ENCODE measurements at places on chromosomes 16 and 17.

GRCh38 chr17:44831371-44831770 lies 1.3 kb upstream of the GJC1 start:
- no peak for DNase-seq

GRCh38 chr17:78831688-78832540 lies 8.7 kb downstream of the USP36 start:
- DNase-seq: no peak

- no peak for DNase-seq
These were observed 229.0 kb downstream of the SNX29 start for GRCh38 chr16:12205378-12206097.

DNA sequence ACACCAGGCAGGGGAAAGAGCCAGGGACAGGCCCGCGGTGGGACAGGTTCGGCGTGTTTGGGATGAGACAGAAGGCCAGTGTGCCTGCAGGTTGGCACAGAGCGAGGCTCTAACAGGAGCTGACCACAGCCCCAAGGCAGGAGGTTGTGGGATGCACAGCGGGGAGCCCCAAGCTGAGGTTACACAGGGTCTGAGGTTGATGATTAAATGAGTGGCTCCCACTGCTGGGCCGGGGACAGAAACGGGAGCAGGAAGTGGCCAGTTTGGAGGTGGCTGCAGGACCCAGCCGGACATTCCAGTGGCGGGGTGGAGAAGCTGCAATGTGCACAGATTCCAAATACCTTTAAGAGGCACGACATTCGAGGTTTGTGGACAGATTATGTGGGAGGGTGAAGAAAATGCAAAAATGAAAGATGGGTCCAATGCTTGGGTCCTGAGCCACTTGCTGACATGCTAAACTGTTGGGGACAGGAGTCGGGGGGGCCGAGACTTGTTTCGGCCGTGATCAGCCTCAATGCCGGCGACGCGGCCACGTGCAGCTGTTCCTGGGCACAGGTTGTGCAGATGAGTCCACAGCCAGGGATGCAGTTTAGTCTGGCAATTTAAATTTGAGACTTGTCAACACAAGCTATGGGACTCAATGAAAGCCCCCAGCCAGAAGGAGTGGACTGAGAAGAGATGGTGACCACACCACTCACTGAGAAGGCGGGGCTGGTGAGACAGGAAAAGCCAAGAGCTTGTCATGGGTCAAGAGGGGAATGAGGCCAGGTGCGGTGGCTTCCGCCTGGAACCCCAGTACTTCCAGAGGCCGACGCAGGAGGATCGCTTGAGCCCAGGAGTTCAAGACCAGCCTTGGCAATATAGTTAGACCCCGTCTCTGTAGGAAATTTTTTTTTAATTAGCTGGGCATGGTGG lies 8.7 kb downstream of the ENPP7 start:
- DNase-seq: no peak

GRCh38 chr16:8919089-8919933 lies 37.2 kb downstream of the LITAFD start:
- no peak for DNase-seq

GRCh38 chr17:74744714-74745547 lies 3.5 kb upstream of the NHERF1 start:
- peak; percentile 65 for DNase-seq

DNA sequence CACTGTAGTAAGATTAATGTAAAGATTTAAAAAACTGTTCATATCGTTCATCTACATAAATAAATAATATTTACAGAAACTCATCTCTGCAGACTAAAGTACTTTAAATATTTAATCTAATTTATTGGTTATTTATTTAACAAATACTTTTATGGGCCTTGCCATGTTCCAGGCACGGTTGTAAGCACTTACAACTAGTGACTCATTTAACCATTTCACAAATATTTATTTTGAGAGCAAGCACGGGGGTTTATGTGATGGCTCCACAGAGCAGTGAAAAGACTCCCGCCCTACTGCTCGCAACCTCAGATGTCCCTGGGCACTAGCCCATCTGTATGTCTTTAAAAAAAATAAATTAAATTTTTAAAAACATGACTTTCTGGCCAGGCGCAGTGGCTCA lies 575.9 kb downstream of the WWOX start:
- DNase-seq: no peak

DNA sequence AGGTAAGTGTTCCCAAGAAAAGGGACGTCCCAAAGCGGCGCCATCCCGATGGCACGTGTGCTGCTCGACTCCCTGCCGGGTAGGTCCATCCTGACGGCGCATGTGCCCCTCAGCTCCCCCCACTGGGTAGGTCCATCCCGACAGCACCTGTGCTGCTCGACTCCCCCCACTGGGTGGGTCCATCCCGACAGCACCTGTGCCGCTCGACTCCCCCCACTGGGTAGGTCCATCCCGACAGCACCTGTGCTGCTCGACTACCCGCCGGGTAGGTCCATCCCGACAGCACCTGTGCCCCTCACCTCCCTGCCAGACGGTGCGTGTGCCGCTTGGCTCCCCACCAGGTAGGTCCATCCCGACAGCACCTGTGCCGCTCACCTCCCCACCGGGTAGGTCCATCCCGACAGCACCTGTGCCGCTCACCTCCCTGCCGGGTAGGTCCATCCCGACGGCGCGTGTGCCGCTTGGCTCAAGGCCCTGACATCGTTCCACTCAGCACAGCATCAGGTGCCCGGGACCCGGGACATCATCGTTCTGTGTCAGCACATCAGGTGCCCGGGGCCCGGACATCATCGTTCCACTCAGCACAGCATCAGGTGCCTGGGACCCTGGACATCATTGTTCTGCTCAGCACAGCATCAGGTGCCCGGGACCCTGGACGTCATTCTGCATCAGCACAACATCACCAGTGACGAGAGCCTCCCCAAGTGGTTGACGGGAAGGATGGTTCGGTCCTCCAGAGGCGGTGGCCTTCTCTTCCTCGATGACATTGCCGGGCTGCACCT lies 5.7 kb upstream of the FN3K start:
- no peak for DNase-seq

- no peak for DNase-seq
These were observed 34.5 kb downstream of the TBC1D16 start for GRCh38 chr17:80000981-80001775.

DNA sequence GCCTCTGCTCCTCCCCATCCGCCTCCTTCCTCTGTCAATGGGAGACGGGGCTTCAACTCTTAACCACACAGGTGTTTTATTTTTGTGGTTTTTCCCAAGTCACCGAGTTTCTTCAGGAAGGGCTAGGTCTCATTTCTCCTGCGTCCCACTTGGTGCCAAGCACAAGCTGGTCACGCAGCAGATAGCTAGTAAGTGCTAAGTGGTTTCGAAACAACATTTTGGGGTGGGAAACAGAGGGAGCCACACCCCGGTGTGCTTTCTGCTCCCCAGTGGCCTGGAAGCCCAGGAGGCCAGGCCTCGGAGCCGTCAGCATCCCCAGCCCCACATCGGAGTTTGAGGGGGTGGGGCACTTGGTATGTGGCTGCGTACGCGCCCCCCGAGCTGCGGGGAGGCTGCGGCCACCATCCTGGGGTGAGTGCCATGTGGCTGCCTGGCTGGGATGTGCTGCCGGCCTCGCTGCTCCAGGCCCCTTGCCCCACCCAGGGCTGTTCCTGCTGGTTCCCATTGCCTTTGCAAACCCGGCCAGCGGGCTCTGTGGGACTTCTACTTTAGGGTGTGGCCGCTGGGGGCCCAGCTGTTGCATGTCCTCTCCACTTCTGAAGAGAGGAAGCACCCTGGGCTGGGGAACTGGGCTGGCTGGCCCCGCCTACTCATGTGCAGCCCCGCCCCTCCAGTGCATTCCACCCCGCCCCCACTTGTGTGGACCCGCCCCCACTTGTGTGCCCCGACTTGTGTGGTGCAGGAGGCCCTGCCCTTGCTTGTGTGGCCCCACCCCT lies 55.6 kb downstream of the BAIAP2 start:
- DNase-seq: no peak

GRCh38 chr16:77715145-77715544 lies 7.2 kb upstream of the NUDT7 start:
- DNase-seq: no peak

DNA sequence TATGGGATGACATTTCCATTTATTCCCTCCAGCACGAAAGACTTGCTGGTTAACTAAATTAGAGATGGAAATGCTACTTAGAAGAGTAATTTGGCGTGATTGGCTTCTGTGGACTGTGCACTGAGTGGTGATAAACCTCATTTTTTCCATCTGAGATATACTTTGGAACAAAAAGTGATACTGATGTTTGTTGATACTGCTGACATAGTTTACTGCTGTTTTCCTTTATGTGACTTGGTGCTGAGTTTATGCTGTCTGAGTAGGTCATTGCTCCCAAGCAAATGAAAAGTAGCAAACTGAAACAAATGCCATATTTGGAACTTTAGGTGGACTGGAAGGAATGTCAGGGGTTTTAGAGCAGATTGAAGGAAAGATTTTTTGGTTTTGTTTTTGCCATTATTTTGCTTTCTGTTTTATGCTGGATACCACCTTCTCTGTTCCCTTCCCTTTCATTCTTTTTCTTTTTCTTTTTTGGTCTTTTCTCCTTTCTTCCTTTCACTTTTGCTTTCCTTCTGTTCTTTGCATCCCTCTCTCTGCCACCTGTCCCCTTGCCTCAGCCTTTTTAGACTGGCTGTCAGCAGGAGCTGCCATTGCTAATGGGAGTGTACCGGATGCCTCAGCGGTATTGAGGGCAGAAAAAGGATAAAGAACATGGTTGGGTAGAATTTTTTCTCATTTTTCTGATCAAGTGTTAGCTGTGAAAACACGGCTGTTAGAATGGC lies 41.8 kb downstream of the NUP93 start:
- DNase-seq: no peak

GRCh38 chr17:69869667-69870066 lies 205.4 kb upstream of the KCNJ16 start:
- DNase-seq: no peak

DNA sequence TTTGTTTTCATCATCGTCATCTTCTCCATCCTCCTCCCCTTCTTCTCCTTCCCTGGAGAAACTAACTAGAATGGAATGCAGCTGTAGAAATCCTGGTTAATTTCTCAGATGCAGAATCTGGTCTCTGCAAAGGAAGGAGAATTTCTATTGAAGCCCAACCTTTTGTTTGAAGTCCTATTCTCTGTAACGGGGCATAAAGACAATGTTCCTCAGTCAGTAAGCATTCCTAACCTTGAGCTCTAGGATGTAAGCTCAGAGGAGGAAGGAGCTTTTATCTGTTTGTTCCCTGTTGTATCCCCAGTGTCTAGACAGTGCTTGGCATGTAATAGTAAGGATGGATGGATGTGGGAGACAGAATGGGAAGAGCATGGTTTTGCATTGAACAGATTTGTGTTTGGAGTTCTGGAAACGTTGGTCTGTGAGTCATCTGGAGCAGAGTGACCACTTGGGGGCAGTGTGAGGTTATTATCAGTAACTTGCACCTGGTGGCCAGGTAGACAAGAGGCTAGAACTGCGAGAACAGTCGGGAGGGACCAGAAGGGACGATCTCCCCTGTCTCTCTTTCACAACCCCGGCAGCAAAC lies 363.7 kb downstream of the SNX29 start:
- DNase-seq: no peak

DNA sequence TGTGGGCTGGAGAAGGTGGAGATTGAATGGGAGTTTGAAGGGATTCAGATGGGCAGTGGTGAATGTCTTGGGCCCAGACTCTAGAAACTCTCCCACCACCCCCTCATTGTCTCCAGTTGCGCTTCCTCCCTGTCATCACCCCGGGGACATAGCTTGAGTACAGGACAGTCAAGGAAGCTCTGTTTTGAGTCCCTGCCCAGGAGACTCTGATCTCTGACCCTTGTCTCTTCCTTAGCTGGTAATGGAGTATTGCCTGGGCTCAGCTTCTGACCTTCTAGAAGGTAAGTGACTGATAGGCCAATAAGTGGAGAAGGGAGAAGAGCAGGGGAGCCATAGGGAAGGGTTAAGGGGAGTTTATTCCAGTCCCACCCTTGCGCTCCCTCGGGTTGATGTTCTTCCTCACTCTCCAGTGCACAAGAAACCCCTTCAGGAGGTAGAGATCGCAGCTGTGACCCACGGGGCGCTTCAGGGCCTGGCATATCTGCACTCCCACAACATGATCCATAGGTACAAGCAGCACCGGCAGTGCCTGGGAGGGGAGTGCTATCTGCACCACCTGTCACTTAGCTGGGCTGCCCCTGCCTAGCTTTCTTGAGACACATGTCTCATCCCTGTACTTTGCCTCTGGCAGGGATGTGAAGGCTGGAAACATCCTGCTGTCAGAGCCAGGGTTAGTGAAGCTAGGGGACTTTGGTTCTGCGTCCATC lies 5.0 kb downstream of the TAOK2 start:
- no peak for DNase-seq

GRCh38 chr16:85461814-85462713 lies 151.1 kb upstream of the GSE1 start:
- peak; percentile 33 for DNase-seq

DNA sequence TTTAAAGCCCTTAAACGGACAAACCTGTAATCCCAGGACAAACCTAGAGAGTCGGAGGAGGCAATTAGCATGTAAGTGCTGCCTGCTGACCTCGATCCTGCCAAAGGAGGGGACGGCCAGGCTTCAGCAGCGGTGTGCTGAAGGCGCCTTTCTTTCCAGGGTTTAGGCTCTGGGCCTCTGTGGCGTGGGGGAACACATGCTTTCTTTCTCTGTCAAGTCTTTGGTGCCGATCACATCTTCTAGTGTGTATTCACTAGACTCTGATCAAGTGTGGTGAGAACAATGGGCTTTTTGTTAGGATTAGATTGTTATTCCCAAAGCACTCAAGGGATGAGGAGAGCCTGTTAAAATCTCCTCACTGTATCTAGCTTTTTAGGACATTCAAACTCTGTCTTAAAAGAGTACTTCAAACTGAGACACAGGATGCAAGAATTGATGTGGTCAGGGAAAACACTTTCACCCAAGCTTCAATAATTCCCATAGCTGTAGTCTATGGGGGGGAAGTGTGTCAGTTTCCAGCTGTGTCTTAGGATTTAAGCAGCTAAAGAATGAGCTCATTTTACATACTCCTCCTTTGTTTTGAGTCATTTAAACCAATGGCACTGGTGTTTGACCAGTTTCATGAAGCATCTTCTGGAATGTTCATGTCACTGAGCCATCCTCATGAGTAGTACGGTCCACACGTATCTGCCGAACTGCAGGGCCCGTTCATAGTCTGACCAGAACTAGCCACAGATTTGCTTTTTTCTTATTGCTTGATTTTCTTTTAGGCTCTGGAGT lies 51.2 kb downstream of the RPA1 start:
- DNase-seq: no peak

GRCh38 chr16:66699898-66700297 lies 3.4 kb upstream of the CMTM4 start:
- no peak for DNase-seq

- peak; percentile 9 for DNase-seq
These were observed 541 bp downstream of the ZNF18 start for GRCh38 chr17:11996722-11997146.

- peak; percentile 93 for DNase-seq
These were observed at the start of gene CFDP1 for GRCh38 chr16:75432828-75433731. CFDP1 (minus strand) TSS chr16:75433503; CDS start chr16:75433352, 151 bp downstream.

GRCh38 chr16:87255866-87256265 lies 61.3 kb downstream of the C16orf95 start:
- DNase-seq: no peak

DNA sequence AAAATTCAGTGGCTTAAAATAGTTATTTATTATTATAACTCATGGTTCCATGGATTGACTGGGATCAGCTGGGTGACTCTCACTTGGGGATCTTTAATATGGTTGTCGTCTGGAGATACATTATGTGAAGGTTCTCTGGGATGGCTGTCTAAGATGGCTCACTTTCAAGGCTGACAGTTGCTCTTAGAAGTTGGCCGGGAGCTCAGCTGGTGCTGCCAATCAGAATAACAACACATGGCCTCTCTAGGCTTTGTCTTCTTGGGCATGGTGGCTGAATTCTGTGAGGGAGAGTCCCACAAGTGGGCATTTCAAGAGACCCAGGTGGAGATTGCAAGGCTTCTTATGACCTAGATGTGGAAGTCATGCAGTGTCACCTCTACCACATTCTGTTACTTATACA lies 269.7 kb downstream of the CA10 start:
- no peak for DNase-seq

GRCh38 chr16:21262779-21263639 lies 15.1 kb downstream of the CRYM start:
- no peak for DNase-seq

Data from stimulated activated CD4-positive, alpha-beta T cell treated with anti-CD3 and anti-CD28 coated beads, Interleukin-2, amount 100 ng/mL, for 4 hours (primary cell).